ENCODE measurements at places on chromosomes 2 and 18.

- DNase-seq, result no peak
These were observed 68.1 kb downstream of the TEKT4 start for GRCh38 chr2:94939349-94939748.

GRCh38 chr2:109306190-109306589 lies 177.2 kb downstream of the SH3RF3 start:
- DNase-seq, result no peak

- no peak for DNase-seq
These were observed 506.5 kb upstream of the TNP1 start for GRCh38 chr2:217366266-217366895.

- no peak for DNase-seq
These were observed 22.6 kb downstream of the ACSL3 start for GRCh38 chr2:222883420-222883819.

DNA sequence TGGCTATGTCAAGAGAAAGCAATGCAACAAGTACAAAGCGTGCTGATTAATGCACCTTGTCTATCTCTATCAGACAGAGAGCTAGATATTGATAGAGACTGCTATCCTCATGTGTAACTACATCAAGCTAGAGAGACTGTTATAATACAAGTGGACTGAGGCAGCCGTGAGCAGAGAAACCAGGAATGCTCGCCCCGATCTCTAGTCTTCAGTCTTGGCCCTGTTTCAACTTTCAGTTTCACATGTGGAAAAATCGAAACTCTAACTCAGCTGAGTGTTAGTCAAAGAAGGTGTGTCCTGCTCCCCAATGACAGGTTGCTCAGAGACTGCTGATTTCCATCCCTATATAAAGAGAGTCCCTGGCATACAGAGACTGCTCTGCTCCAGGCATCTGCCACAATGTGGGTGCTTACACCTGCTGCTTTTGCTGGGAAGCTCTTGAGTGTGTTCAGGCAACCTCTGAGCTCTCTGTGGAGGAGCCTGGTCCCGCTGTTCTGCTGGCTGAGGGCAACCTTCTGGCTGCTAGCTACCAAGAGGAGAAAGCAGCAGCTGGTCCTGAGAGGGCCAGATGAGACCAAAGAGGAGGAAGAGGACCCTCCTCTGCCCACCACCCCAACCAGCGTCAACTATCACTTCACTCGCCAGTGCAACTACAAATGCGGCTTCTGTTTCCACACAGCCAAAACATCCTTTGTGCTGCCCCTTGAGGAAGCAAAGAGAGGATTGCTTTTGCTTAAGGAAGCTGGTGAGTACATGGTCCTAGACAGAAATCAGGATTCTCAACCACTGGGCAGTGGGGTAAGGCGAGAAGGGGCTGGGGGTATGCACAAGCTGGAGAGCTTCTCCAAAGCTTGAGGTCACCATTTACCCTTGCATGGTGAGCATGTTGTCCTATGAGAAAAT lies at the start of gene RSAD2:
Gene RSAD2, plus strand, starts transcription at position 376 of the 903 bp plus-strand sequence. Its CDS starts 24 bp downstream, at position 400.
- DNase-seq, result peak; percentile 50

DNA sequence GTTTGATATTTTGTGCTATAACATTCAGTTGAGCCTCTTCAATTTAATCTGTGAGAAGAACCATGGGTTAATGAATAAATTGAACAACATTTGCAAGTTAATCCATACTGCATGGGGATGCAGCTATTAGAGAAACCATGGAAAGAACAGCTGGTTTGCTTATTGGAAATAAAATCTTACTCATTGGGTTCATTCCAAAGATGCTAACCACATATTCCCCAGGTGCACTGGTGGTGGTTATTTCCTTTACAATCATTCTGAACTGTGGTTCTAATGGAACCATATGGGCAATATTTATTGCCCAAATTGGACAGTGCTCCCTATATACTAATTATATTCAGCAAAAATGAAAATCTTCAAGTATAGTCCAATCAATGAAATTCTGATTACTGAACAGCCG lies 1200.4 kb upstream of the CDH2 start:
- no peak for DNase-seq

DNA sequence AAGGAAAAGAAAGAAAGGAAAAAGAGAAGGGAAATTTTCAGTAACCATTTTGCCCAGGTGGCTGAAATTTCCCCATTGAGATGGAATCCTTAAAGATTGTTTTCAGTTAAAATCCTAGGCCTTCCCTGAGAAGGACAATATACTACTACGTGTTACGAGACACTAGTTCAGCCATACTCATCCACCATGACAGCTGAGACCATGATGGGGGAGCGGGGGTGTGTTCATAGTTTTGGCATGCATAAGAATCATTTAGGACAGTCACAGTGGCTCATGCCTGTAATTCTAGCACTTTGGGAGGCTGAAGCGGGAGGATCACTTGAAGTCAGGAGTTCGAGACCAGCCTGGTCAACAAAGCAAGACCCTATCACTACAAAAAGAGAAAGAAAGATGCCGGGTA lies 28.0 kb downstream of the PLA2R1 start:
- DNase-seq, result no peak

DNA sequence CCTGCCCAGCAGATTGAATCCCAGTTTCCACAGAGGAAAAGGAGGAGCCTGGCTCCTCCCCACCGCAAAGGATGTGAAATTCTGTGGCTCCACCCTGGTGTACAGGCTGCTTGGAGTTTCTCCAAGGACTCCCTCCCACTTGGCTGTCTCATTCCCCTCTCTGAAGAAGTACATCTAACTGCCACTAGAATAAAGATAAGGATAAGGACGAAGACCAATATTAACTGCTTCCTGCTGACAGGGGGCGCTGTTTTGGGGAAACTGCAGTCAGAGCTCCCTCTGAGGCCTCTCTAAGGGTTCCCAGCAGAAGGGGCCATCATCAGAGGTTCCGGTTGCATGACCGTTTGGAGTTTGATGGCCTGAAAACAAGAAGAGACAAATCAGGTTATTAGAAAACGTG lies 790.9 kb downstream of the CPS1 start:
- DNase-seq, result no peak

DNA sequence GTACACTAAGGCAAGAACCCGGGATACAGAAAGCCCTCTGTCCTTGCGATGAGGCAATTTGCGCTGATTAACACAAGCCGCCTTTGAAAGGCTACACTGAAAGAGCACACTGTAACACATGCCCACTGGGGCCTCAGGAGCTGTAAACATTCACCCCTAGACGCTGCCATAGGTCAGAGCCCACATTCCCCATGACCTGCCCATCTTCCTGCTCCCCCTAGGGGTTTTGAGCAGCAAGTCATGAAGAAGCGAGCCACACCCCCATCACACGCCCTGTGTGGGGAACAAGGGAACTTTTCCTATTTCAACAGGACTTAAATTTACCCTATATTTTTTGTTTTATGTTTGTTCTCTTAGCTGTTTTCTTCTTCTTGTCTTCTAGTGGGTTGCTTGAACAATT lies 47.8 kb upstream of the SLC4A10 start:
- no peak for DNase-seq

Measured in epithelial cell of esophagus (primary cell).